ENCODE measurements at places on chromosomes 1 and 21. TPM values are rescaled to one million over a fixed set of nuclear protein-coding genes. Genes with fewer than 3 reads are reported as not detected.

Gene PSMB2
- 44.9 TPM for total RNA-seq

Gene KCNQ4
- total RNA-seq = 0.89 TPM

Gene CCDC24
- total RNA-seq = 10.7 TPM

Gene LMX1A
- 0.21 TPM for total RNA-seq

Gene RCOR3
- 52.3 TPM for total RNA-seq

Gene C2CD2
- 23.8 TPM for total RNA-seq

Gene MAN1C1
- total RNA-seq = 20.4 TPM

Gene CFAP45
- total RNA-seq = 10.2 TPM

- H3K27me3 ChIP-seq = no peaks in the 10 kb centered on the region
- peaks cover 66% of the 10 kb centered on the region for H3K36me3 ChIP-seq
- H3K4me1 ChIP-seq = peaks cover 49% of the 10 kb centered on the region
- no peak overlapping the region for H3K4me3 ChIP-seq
These were observed 46.9 kb downstream of the SLC45A1 start for GRCh38 chr1:8364528-8365442.

DNA sequence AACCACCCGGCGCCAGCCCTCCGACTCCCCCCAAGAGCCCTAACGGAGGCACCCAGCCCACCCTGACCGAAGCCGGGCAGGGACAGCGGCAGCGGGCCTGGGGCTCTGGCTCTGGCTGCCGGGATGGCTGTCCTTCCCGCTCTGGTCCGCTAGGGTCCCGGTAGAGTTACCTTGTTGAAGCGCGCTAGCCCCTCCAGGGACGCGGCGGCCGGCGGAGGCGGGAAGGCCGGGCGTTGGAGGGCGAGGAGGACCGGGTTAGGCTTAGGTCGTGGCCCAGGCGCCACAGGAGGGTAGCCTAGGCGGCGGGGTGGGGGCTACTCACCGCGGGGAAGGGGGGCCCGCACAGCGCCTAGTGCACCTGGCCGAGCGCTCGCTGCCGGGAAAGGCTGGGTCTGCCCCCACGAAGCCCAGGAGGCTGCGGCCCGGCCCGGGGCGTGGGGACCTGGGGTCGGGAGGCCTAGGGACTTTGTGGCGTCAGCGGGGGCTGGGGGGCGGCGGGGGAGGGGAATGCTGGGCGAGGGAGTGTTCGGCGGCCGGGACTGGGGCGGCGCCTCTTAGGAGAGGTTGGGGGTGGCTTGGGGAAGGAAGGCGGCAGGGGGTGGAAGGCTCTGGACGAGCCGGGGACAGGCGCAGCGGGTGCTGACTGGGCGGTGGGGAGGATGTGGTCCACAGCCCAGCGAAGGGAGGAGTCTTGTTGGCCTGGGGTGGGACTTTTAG is at the start of gene TRIM17:
Gene TRIM17 (minus strand): TSS at position 645 of the 717 bp plus-strand sequence. CDS start 1,789 bp downstream, outside the sequence.
- DNase-seq = no peak
- H3K27ac ChIP-seq = no peak within 1 kb of the TSS
- H3K4me1 ChIP-seq = peaks cover 17% of the 10 kb centered on the region
- H3K4me3 ChIP-seq = peak within 1 kb of the TSS; percentile 53
- no peaks in the 10 kb centered on the region for H3K36me3 ChIP-seq

- peak; percentile 77 for DNase-seq
- peak overlapping the region; percentile 24 for H3K27ac ChIP-seq
- peaks cover 78% of the 10 kb centered on the region for H3K4me1 ChIP-seq
- no peaks in the 10 kb centered on the region for H3K27me3 ChIP-seq
These were observed 15.5 kb downstream of the SLC2A1 start for GRCh38 chr1:42943166-42943565.

DNA sequence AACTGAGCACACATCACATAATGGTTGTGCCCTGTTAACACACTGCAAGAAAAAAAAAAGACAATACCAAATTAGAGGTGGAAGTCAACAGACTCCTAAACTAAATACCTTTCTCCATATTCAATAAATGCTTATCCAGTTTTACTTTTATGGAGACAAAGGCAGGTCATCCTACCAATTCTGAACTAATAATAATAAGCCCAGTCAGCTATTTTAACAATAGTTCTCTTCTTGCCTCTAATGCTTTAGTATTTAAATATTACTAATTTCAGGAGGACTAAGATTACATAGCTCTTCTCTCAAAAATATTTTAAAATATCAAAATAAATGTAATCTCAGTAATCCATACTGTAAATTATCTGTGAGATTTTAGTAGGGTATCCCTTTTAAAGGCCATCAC is 10.5 kb downstream of the COPA start:
- no peak overlapping the region for H3K4me3 ChIP-seq
- no peaks in the 10 kb centered on the region for H3K4me1 ChIP-seq
- no peak for DNase-seq
- H3K36me3 ChIP-seq = peaks cover 100% of the 10 kb centered on the region

- H3K27me3 ChIP-seq = no peaks in the 10 kb centered on the region
- no peak for DNase-seq
- peaks cover 41% of the 10 kb centered on the region for H3K36me3 ChIP-seq
- no peak overlapping the region for H3K27ac ChIP-seq
These were observed 86.0 kb upstream of the GNG4 start for GRCh38 chr1:235735621-235736020.

DNA sequence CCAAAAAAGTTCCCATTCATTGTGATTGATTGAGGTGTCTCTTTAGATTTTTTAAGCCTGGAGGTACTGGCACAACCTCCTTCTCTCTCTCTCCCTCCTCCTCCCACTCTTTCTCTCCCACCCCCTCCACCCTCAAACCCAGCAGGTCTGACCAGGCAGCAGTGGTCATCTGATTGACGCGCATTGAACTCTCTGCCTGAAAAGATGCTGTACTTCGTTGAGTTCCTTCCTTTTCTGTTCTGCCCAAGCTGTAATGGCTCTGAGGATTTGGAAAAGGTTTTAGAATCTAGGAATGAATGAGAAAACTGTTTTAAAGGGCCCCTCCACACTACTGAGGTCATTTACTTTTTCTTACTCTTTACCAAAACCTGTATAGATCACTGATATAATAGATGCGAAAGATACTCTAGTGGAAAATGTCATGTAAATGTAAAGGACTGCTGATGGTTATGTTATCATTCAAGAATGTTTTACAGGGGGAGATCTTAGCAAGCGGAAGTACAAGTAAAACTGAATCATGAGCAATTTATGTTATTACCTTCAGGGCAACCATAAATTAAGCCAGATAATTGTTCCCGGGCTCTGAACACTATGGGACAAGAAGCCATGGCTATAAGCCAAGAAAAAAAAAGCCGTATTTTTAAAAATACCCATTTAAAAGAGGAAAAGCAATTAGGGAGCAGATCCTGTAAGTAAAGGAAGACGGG is 25.2 kb upstream of the DYRK1A start:
- DNase-seq = no peak
- H3K27ac ChIP-seq = no peak overlapping the region
- peaks cover 17% of the 10 kb centered on the region for H3K4me1 ChIP-seq
- H3K27me3 ChIP-seq = no peaks in the 10 kb centered on the region
- no peak overlapping the region for H3K4me3 ChIP-seq
- no peaks in the 10 kb centered on the region for H3K36me3 ChIP-seq

DNA sequence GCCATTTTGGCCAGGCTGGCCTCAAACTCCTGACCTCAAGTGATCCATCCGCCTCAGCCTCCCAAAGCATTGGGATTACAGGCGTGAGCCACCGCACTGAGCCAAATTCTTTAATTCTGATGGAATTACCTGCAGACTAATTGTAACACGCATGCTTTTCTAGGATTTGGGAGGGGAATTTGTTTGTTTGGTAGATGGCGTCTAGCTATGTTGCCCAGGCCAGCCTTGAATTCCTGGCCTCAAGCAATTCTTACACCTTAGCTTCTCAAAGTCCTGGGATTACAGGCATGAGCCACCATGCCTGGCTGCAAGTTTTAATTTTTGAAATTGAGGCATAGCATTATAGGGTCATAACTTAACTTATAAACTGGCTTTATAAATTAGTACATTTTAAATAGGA is 18.6 kb downstream of the RTCA start:
- H3K27me3 ChIP-seq = no peaks in the 10 kb centered on the region
- H3K4me3 ChIP-seq = no peak overlapping the region
- no peak overlapping the region for H3K27ac ChIP-seq

- H3K27ac ChIP-seq = peak overlapping the region; percentile 11
- H3K4me3 ChIP-seq = no peak overlapping the region
- no peak for DNase-seq
- H3K27me3 ChIP-seq = no peaks in the 10 kb centered on the region
- H3K36me3 ChIP-seq = no peaks in the 10 kb centered on the region
- peaks cover 26% of the 10 kb centered on the region for H3K4me1 ChIP-seq
These were observed 42.3 kb downstream of the MAN1C1 start for GRCh38 chr1:25658791-25659431.

DNA sequence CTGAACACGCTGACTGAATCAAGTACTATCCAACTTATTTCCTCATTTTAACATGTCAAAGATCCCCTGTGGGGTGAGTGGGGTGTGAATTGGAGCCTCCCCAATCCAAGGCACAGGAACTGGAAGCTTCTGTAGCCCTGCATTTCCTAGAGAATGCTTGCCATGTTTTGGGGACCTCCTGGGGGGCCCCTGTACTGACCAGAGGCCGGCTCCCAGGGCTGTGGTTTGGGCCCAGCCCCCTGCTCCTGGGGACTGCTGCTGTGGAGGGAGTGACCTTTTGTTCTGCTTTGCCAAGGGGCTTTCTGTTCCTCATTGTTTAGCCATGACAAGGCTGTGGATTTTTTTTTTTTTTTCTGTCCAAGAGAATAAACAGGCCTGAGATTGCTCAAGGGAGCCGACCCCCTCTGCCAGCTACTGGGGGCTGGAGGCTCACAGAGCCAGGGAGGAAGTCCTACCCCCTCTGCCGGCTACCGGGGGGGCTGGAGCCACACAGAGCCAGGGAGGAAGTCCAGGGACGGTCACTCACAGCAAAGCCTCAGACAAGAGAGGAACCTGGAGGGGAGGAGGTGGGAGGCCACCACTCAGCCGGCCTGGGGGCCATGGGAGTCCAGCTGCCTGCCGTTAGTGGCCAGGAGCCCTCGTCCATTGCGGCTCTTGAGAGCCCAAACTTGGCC is 17.4 kb downstream of the TNFRSF1B start:
- peak overlapping the region; percentile 34 for H3K4me3 ChIP-seq
- H3K4me1 ChIP-seq = peaks cover 99% of the 10 kb centered on the region
- DNase-seq = peak; percentile 89

DNA sequence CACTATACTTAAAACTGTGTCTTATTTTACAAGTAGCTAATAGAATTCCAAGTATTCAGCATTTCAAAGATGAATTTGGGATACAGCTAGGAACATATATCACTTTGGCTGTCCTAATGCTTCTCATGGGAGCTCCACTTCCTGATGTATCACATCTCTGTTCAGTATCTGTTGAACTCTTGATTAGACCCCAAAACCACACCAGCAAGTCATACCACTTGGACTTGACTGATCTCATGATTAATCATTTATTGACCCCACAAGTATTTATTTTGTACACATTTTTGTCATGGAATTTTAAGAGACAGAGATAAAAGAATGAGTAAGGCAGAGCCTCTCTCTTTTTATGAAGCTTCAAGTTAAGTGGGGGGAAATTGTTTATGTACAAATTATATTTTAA is 30.0 kb downstream of the TMPRSS15 start:
- H3K4me1 ChIP-seq = no peaks in the 10 kb centered on the region
- H3K27ac ChIP-seq = no peak overlapping the region
- no peaks in the 10 kb centered on the region for H3K27me3 ChIP-seq
- no peaks in the 10 kb centered on the region for H3K36me3 ChIP-seq
- no peak overlapping the region for H3K4me3 ChIP-seq

- peaks cover 38% of the 10 kb centered on the region for H3K4me1 ChIP-seq
- no peaks in the 10 kb centered on the region for H3K36me3 ChIP-seq
- no peak overlapping the region for H3K4me3 ChIP-seq
These were observed 1.7 kb upstream of the SUMO3 start for GRCh38 chr21:44819283-44820243.

GRCh38 chr1:186905561-186905960 is 76.8 kb downstream of the PLA2G4A start:
- no peaks in the 10 kb centered on the region for H3K27me3 ChIP-seq
- H3K36me3 ChIP-seq = no peaks in the 10 kb centered on the region
- DNase-seq = no peak
- no peak overlapping the region for H3K4me3 ChIP-seq
- H3K4me1 ChIP-seq = no peaks in the 10 kb centered on the region

GRCh38 chr1:224211206-224211962 is 28.3 kb downstream of the DEGS1 start:
- no peak overlapping the region for H3K4me3 ChIP-seq
- DNase-seq = no peak
- peaks cover 7% of the 10 kb centered on the region for H3K4me1 ChIP-seq
- H3K27ac ChIP-seq = no peak overlapping the region
- H3K36me3 ChIP-seq = no peaks in the 10 kb centered on the region

DNA sequence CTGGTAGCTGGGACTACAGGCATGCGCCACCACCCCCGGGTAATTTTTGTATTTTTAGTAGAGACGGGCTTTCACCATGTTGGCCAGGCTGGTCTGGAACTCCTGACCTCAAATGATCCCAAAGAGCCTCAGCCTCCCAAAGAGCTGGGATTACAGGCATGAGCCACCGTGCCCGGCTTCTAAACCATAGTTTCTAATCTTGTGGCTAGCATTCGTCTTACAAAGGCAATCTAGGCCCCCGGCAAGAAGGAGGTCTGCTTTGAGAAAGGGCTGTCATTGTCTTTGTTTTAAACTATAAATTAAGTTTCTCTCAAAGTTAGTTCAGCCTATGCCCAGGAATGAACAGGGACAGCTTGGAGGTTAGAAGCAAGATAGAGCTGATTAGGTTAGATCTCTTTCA is 10.3 kb upstream of the L1TD1 start:
- no peak overlapping the region for H3K4me3 ChIP-seq
- H3K27me3 ChIP-seq = no peaks in the 10 kb centered on the region
- H3K36me3 ChIP-seq = no peaks in the 10 kb centered on the region
- DNase-seq = no peak
- no peaks in the 10 kb centered on the region for H3K4me1 ChIP-seq
- H3K27ac ChIP-seq = no peak overlapping the region

DNA sequence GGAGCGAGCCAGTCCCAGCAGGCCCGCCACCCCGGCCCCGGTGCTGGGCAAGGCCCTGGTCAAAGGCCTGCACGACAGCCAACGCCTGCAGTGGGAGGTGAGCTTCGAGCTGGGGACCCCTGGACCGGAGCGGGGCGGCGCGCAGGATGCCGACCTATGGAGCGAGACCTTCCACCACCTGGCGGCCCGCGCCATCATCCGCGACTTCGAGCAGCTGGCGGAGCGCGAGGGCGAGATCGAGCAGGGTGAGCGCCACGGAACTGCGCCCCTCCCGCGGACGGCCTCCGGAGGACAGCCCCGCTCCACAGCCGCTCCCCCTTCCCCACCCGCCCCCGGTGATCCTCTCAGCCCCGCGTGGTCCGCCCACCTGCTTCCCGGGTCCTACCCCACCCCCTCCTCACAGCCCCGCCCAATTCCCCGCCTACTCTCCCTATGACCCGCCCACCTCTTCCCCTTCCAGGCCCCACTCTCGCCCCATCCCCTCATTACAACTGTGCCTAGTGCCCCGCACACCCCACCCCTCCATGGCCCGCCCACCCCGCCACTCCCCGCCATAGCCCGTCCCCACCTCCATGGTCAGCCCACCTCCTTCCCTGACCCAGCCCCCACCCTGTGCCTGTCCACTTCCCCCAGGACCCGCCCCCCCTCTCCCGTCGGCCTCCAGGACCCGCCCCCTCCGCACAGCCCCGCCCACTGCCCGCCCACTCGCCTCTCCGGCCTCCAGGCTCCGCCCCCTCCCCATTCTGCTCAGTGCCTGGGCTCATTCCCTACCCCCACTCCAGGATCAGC is 52.7 kb downstream of the VWA5B1 start:
- no peaks in the 10 kb centered on the region for H3K36me3 ChIP-seq
- no peak for DNase-seq
- H3K27ac ChIP-seq = no peak overlapping the region
- no peaks in the 10 kb centered on the region for H3K4me1 ChIP-seq
- H3K27me3 ChIP-seq = peaks cover 20% of the 10 kb centered on the region
- H3K4me3 ChIP-seq = peak overlapping the region; percentile 30
